ENCODE measurements at places on chromosomes 1 and 21.

- H3K27ac ChIP-seq = no peak overlapping the region
- H3K4me3 ChIP-seq = no peak overlapping the region
- no peaks in the 10 kb centered on the region for H3K4me1 ChIP-seq
- no peaks in the 10 kb centered on the region for H3K27me3 ChIP-seq
- H3K36me3 ChIP-seq = peaks cover 2% of the 10 kb centered on the region
- no peak for DNase-seq
Observed at GRCh38 chr1:5980314-5981008, 11.8 kb downstream of the NPHP4 start.

- peaks cover 5% of the 10 kb centered on the region for H3K4me1 ChIP-seq
- H3K27me3 ChIP-seq = no peaks in the 10 kb centered on the region
- no peak for DNase-seq
- H3K36me3 ChIP-seq = no peaks in the 10 kb centered on the region
- no peak overlapping the region for H3K27ac ChIP-seq
Observed at GRCh38 chr1:54125386-54126070, 27.3 kb downstream of the CDCP2 start.

DNA sequence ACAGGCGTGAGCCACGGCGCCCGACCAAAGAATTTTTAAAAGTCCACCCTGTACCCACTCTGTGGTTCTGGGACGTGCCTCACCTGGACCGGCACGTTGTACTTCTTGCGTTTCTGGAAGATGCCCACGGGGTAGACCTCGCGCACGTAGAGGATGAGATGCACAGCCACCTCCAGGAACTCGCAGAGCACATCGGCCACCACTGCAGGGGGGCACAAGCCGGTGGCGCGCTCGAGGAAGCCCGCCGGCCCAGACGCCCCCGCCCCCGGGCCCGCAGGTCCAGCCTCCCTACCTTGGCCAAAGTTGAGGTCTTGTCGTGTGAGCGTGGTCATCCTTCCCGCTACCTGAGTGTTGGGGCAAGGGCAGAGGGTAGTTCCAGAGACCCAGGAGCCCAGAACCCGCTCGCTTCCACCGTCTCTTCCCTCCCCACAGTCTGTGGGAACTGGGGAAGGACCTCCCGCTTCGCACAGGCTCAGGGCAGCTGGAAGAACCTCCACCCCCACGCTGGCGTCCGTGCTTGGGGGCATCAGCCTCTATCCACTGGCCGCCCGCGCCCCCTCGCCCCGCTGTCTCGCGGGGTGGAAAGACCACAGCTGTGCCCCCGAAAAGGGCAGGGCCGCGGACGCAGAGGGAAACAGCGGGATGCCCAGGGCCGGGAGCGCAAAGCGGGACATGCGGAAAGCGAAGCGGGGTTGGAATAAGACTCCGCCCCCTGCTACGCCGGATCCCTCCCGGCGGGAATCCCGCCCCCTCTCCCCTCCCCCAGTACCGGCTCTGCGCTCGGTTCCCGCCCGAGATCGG, 478 bp downstream of the MAD2L2 start:
- H3K4me1 ChIP-seq = peaks cover 7% of the 10 kb centered on the region
- H3K27ac ChIP-seq = peak overlapping the region; percentile 81
- H3K36me3 ChIP-seq = 0 out of 2 replicates have a peak, but pooled peaks cover 2% of the 10 kb centered on the region
- no peak for DNase-seq
- no peaks in the 10 kb centered on the region for H3K27me3 ChIP-seq
- peak overlapping the region; percentile 86 for H3K4me3 ChIP-seq

GRCh38 chr1:9004700-9005394, 21.4 kb downstream of the SLC2A7 start:
- no peaks in the 10 kb centered on the region for H3K36me3 ChIP-seq
- H3K27ac ChIP-seq = no peak overlapping the region
- H3K27me3 ChIP-seq = no peaks in the 10 kb centered on the region
- no peak overlapping the region for H3K4me3 ChIP-seq
- no peak for DNase-seq

GRCh38 chr1:218779341-218780100, 394.2 kb upstream of the LYPLAL1 start:
- DNase-seq = no peak
- no peaks in the 10 kb centered on the region for H3K36me3 ChIP-seq
- H3K4me3 ChIP-seq = no peak overlapping the region
- no peaks in the 10 kb centered on the region for H3K4me1 ChIP-seq
- H3K27me3 ChIP-seq = no peaks in the 10 kb centered on the region

- H3K36me3 ChIP-seq = 0 out of 2 replicates have a peak, but pooled peaks cover 3% of the 10 kb centered on the region
- no peak for DNase-seq
- no peak overlapping the region for H3K27ac ChIP-seq
- no peaks in the 10 kb centered on the region for H3K4me1 ChIP-seq
- H3K27me3 ChIP-seq = no peaks in the 10 kb centered on the region
- no peak overlapping the region for H3K4me3 ChIP-seq
Observed at GRCh38 chr1:229526695-229527094, 18.6 kb upstream of the NUP133 start.
